Amygdala (tissue), 56 donors: ENCODE measurements at places on chromosomes 4 and X.

DNA sequence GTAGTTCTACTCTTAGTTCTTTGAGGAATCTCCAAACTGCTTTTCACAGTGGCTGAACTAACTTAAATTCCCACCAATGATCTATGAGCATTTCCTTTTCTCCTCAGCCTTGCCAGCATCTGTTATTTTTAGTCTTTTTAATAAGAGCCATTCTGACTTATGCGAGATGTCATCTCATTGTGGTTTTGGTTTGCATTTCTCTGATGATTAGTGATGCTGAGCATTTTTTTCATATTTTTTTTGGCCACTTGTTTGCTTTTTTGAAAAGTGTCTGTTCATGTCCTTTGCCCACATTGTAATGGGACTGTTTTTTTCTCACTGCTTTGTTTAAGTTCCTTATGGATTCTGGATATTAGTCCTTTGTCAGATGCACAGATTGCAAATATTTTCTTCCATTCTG lies 21.5 kb upstream of the PHKA1 start:
- no peak for DNase-seq

DNA sequence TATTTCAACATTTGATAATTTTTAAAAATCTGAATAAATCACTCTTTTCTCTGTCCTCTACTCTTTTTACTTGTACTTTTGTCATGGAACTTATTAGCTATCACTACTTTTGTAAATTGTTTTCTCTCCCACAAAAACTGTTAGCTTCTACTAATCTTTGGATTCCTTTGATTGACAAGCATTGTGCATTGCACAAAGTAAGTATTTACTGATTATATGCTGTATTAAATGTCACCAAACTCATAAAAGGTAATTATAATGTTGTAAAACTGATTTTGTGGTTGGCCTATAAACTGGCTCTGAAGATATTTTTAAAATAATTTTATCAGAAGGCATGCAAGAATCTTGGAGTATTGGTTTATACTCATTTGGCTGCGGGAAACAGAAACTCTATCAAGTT lies 15.0 kb upstream of the SEC24B start:
- no peak for DNase-seq

DNA sequence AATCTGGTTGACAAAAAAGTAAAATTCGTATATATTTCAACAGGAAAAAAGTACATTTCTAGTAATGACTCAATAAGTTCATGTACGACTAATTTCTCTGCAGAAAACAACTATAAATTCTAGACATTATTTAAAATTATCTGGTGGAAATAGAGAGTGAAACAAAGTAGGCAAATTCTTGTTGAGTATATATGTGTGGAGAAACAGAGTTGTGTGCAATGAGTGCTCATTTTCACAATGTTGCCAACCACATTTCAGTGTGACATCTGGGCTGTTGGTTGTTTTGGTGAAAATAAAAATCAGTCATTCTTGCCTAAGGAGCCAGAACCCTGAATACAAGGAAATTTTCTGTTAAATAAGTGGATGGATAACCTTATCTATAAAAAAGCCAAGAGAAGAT lies 372.0 kb upstream of the NDST4 start:
- no peak for DNase-seq

GRCh38 chrX:49260221-49260985 lies 4.1 kb downstream of the FOXP3 start:
- DNase-seq: no peak

GRCh38 chr4:36997727-36998126 lies 246.8 kb upstream of the NWD2 start:
- no peak for DNase-seq

DNA sequence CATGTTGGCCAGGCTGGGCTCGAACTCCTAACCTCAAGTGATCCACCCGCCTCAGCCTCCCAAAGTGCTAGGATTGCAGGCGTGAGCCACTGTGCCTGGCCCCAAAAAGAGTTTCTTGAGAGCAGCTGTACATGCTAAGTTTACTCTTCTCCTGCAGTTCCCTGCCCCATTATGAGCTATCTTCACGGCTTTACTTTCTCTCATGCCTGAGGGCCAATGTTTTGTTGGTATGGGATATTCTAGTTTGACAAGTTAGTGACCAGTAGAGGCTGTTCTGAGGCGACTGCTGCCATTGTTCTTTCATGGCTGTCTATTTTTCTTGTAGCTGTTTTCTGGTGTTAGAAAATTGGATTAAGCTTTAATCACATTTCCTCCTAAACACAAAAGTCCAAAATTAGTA lies 78.0 kb upstream of the STX18 start:
- no peak for DNase-seq

GRCh38 chr4:125316791-125317524 lies 2.2 kb downstream of the FAT4 start:
- no peak for DNase-seq

DNA sequence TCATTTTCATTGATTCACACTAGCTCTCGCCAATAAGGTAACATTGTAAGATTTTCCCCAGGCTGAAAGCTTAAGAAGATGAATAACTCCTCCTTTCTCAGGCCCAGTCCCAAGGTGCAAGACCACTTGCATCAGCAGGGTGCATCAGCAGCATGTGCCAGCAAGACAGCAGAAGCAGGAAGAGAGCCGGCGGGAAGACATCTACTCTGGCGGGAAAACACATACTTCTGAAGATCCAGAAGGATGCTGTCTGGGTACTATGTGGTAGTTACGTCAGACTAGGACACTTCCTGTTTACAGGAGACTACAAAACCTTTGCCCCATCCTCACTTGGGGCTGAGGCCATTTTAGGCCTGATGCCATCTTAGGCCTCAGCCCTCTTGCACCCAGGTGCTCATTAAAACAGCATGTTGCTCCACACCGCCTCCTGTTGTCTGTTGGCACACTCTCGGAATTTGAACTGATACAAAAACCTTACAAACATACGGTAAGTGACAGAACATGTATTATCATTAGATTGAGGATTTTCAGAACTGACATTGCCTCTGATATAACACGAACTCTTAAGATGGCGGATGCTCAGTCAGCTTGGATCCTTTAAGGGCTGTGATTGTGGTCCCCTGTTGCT lies 886.5 kb upstream of the EPHA5 start:
- DNase-seq: no peak
